GM12878 (cell line): ENCODE measurements at places on chromosomes 5 and 9.

DNA sequence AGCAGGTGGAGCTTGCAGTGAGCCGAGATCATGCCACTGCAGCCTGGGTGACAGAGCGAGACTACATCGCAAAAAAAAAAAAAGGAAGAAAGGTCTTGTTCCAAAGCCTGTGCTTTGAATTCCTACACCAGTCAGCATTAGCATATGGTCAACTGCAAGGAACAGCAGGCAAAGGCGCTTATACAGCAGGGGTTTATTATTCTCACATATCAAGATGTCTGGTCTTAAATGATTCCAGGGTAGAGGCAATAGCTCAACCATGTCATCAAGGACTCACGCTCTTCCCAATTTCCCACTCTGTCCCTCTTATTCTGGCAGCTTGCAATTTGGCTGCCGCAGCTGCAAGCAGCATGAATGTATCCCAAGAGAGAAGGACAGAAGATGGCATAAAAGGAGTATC, 28.6 kb upstream of the HRH2 start:
- no peak for DNase-seq

DNA sequence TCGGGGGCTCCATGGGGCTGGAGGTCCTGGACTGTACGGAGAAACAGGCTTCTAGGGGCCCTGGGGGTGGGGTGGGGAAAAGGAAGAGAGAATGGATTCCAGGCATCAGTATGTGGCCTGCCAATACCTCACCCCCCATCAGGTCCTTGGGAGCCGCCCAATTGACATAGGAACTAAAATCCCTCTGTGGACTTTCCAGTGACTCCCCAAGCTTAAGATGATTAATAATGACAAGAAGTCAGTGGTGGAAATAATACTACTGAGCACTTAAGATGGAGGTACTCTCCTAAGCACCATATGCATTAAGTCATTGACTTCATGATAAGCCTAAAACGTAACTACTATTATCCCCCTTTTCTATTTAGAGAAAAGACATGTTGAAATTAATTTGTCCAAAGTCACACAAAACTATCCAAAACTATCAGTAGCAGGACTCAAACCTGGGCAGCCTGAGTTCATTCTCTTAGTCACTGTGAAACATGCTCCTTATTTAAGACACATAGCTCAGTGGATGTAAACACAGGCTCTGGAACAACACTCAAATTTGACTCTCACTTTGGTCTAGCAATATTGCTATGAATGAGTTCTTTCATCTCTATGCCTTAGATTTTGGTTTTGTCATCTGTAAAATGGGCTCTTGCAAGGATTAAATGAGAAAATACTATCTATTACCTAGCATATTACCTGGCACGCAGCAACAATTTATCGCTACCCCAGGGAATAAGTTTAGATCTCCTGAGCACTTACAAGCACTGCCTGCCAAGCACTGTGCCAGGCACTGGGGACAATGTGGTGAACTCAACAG, 9.5 kb downstream of the SPRY4 start:
- no peak for DNase-seq

DNA sequence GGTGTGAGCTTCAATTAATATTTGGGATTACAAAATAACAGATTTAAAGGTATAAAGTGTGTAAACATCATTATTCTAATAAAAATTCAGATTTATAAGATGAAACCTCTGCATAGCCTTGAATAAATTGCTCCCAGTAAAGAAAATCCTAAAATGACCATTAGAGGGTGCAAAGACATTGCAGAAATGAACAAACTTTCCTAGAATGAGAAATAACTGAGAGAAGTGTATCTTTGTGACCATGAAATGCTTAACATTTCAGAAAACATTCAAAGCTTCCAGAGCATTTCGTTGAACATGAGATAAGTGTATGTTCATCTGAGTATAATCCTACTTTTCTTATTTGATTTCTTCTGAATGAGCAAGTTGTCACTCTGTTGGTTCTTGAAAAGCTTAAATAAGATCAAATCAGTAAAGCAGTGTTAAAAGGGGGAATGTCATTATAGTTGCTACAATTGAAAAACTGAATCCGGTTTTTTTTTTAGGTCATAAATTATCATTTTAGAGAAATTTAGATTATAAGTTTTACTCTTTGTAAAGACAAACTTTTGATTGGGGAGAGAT, 24.7 kb upstream of the NUDT12 start:
- DNase-seq, result no peak

DNA sequence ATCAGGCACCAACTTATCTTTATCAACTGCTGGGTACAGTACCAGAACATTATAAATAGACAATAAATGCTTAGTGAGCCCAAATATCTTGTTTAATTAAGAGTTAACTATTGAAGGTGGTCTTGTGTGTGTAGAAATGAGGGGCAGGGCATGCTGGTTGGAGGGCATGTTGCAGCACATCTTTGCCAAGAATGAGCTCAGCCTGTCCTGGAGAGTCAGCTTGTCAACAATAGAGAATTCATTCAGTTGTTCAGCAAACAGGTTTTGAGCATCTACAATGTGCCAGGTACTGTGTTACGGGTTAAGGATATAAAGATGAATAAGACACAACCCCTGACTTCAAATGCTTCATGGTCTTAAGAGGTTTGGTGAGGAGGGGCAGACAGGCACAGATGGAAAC, 19.2 kb upstream of the F2RL1 start:
- DNase-seq, result no peak

GRCh38 chr5:159582756-159583541, 252.7 kb upstream of the IL12B start:
- no peak for DNase-seq

DNA sequence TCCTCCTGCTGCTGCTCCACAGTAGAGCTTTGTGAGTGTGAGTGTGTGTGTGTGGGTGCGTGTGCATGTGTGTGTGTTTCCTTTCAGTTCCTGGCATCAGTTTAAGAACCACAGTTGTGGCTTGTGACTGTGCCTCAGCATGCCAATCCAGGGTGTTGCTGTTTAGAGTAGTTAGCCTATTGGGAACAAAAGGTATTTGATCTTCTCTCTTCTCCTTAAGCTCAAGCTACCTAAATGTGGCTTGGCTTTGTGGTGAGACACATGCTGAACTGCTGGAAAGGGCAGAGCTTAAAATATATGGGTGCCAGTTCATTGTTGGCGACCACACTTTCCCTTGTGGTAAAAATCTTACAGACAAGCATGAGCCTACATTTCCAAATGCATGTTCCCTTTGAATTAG, 116.6 kb upstream of the BNC2 start:
- DNase-seq, result no peak
